ENCODE measurements at places on chromosomes 5 and 9.

- no peak for DNase-seq
Measured at GRCh38 chr9:17843236-17843635, 264.4 kb downstream of the SH3GL2 start.

- no peak for DNase-seq
Measured at GRCh38 chr5:159088371-159088770, 11.3 kb downstream of the EBF1 start.

DNA sequence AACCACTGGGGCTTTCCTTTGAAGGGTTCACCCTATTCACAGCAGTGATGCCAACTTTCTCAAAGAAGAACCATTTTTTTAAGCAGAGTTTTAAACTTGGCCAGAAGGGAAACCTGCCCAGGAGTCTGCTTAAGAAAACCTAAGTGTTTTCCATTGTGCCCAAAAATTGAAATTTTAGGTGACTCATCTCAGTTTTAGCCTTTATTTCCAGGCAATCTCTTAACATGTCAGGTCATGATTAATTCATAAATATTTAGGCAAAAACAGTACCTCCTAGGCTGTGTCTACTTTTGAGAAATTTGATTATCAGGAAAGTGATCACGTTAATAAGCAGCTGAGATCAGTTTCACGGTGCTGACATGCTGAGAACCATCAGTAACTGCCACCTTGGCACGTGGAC is 61.9 kb downstream of the TLE1 start:
- DNase-seq, result no peak

GRCh38 chr5:166370928-166371690 is 1920.3 kb upstream of the WWC1 start:
- no peak for DNase-seq
